Stimulated activated naive CD4-positive, alpha-beta T cell (primary cell): ENCODE measurements at places on chromosomes 1 and 21.

DNA sequence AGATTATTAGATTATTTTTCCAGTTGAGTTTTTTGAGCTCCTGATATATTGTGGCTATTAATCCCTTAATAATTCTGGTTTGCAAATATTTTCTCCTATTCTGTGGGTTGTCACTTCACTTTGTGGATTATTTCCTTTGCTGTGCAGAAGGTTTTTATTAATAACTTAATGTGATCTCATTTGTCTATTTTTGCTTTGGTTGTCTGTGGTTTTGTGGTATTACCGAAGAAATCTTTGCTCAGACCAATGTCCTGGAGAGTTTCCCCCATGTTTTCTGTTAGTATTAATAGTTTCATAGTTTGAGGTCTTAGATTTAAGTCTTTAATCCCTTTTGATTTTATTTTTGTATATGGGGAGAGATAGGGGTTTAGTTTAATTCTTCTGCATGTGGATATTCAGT is 7.1 kb upstream of the TBX19 start:
- DNase-seq, result no peak

DNA sequence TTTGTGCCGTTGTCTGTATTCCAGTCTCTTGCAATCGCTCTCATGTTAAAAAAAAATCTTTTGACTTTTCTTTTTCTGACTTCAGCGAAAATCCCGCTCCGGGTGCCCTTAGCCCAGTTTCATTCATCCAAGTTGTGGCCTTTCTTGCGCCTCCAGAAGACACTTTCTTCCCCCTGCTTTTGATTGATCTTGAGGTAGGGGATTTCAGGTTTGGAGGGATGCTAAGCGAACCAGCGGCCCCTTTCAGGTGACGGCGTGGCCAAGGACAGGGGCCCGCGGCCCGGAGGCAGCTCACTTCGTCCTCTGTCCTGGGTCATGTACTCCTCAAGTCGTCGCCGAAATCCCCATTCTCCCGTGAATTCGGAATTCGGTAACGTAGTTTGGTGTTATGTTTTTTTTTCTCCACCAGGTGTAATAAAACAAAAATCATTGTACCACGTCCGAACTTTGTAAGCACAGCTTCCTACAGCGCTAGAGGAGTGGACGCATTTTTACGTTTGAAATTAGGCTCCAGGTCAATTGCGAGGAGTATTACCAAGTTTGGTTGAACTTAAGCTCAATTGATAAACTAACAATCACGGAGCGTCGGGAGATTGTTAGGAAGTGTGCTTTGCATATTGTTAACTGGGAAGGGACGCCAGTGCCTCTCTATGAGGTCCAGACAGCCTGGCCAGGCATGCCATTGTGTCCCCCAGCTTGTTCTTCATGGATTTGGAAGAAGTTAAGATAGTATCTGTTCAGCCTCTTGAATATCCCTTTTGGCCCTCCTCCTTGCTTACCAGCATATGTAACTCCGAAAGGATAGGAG is 1.1 kb downstream of the MRPS6 start:
- peak; percentile 4 for DNase-seq

GRCh38 chr1:32892368-32893197 is 6.3 kb downstream of the HPCA start:
- no peak for DNase-seq

DNA sequence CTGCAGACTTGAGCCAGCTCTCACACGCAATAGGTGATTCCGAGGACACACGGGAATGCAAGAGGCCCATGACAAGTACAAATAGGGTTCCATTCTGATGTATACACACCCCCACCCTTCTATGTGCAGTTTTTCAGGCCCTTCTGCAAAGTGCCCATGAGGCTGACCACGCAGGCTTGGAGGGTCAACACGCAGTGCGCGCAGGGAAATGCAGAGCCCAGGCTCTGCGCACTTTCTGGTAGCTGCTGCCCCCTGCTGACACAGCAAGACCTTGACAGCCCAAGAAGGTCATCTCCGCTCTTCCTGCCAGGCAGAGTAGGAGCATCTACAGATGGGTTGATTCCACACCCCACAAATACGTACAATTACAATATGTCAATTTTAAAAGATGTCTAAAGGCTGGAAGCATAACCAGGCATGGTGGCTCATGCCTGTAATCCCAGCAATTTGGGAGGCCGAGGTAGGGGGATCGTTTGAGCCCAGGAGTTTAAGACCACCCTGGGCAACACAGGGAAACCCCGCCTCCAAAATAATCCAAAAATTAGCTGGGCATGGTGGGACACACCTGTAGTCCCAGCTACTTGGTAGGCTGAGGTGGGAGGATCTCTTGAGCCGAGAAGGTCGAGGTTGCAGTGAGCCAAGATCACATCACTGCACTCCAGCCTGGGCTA is 18.5 kb downstream of the SH3BP5L start:
- DNase-seq, result no peak

GRCh38 chr1:15343729-15344128 is 66.0 kb upstream of the EFHD2 start:
- no peak for DNase-seq

DNA sequence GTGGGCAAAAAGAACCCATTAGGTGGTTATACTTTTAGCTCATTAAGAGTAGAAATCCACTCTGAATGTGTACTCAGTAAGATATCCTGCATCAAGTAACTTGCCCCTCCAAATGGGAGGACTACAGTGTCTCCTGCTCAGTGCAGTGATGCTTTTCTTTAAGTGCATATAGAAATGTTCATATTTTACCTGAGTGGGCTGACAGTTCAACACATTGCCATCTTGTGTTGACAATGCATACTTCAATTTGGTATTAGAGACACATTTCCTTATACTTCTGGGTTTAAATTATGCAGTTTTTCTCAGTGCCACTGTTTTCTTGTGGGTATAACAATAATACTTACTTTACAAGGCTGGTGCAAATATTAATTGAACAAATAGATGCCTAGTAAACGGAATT is 318.6 kb upstream of the TMPRSS15 start:
- no peak for DNase-seq

GRCh38 chr21:15749861-15750159 is 20.0 kb downstream of the USP25 start:
- DNase-seq, result no peak

DNA sequence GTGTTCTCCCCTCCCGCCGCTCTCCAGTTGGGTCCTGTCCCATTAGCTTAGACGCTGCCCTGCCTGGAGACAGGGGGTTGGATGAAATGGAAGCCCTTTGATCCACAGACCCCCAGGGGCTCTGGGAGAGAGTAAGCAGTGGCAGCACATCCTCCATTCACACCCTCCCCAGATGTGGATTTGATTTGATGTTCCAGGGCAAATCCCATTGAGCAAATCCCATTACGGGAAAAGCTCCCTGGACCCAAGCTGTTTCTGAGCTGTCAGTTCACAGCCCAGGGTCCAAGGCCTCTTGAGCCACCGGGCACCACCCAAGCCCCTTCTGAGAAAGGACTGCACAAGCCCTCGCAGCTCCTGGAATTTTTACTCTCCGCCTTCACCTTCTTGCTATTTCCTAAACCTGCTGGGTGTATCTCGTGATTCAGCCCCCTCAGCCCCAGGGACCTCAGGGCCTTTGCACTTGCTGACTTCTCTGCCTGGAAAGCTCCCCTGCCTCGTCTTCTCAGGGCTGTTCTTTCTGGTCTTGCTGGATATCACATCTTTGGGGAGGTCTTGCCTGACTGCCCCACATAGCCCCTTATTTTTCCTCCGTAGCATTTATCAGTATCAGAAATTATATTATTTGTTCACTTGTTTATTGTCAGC is 101.1 kb downstream of the PAX7 start:
- DNase-seq, result no peak

DNA sequence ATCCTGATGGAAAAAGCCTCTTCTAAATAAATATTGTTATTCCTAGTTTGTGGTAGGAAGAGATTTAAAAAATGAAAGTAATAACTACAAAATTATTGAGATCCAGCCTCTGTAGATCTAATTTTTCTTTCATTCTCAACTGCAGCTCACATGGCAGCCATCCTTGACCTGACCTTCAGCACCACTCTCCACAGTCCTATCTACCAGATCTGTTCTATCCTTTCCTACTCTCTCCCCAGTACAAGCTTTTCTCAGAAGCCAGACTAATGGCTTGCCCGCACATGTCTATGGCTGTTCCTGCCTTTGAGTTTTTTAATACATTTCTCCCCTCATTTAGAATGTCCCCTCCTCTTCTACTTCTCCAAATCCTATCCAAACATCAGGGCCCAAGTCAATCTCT is 51.5 kb downstream of the MACO1 start:
- no peak for DNase-seq
